ENCODE measurements at places on chromosomes 7 and 10. TPM values are rescaled to one million over a fixed set of nuclear protein-coding genes. Genes with fewer than 3 reads are reported as not detected.

Gene LRWD1
- total RNA-seq: 22.2 TPM

Gene PRSS58
- total RNA-seq: not detected

Gene GOLGA7B
- 3.6 TPM for total RNA-seq

Gene MUC3A
- total RNA-seq: 18.9 TPM

Gene CHPF2
- total RNA-seq: 44.9 TPM
